ENCODE measurements at places on chromosomes 3 and 15.
A peak's percentile ranks its signal among the peaks of the same experiment; 100 is the strongest.

DNA sequence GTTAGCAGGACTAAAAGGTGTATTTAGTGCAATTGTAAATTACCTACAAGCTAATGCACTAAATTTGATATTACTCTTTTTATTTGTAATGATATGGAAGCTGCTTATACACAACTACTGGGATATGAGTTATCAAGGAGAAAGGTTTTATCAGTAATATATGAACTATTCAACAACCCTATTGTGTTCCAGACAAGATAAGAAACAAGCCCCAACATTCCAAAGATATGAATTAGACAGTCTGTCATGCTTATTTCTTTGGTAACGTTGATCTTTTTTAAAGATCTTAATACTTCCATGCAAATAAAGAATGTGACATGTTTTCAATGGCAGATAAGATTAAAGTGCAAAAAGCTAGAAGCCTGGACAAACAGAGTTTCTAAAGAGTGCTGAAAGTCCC, 314.0 kb upstream of the THBS1 start:
- DNase-seq, result no peak

- DNase-seq, result no peak
Observed at GRCh38 chr3:53226841-53227407, 28.9 kb downstream of the TKT start.

- no peak for DNase-seq
Observed at GRCh38 chr3:155202626-155203025, 90.9 kb downstream of the STRIT1 start.

DNA sequence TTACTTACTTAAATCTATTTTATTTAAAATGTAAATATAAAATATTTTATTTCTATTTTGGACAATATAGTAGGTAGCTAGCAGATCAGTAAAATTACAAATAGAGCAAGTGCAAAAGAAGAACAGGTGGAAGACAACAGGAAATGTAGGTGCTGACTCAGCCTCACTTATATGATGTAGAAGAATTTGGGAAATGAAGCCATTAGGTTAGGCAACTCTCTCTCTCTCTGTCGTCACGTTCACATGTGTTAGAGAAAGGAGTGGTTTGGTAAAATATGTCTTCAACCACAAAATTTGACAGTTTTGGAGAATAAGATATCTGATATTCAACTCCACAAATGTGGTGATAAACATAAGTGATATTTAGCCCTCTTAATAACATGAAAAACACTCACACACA, 532.5 kb upstream of the KCNMB2 start:
- DNase-seq, result peak; percentile 58

GRCh38 chr3:191355406-191355805, 25.1 kb upstream of the UTS2B start:
- no peak for DNase-seq

DNA sequence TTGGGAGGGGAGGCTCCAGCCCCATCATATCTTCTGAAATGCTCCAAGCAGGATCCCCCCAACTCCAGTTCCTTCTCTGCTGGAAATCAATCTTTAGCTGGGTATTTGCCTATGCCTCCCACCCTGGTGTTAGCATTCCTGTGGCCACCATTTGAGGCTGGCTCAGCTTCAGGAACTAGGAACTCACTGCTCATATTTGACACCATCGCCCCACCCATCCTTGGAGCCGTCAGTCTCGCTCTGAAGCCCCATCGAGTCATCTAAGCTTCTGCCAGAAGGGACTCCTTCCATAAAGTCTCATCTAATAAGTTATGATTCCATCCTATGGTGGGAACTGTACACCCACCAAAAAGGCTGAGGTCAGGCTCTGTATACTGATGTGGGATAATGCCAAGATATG, 26.4 kb downstream of the PRKCD start:
- no peak for DNase-seq

DNA sequence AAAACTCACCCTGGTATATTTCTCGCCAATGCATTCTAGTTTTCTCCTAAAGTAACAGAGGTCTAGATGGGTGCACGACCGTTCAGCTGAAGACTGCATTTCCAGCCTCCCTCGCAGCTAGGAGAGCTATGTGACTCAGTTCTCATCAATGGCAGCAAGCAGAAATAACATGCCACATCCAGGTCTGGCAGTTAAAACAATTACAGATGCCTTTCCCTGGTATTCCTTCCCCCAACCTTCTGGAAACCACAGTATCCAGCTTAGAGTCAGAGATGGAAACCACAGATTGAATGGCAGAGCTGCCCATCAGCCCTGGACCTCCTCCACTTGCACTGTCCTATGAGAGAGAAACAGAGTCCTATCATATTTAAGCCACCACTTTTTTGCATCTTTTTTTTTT, 4.8 kb downstream of the HAPLN3 start:
- DNase-seq, result no peak

DNA sequence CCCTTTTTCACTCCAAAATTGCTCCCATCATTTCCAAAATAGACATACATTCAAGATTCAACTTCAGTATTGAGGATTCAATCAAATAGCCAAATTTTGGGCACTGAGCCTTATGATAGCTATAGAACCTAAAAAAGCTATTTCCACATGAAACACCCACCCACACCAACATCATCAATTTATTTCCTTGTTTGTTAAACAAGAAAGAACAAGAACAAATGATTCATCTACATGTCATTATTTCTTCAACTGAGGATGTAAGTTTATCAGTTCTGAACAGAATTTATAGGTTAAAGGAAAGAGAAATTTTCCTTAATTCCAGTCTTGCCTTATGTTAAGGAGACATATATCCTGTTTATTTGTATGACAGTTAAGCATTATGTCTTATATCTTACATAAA, 32.2 kb downstream of the DPPA2 start:
- DNase-seq, result no peak

GRCh38 chr15:97547381-97547780, 413.1 kb upstream of the ARRDC4 start:
- DNase-seq, result no peak

- no peak for DNase-seq
Observed at GRCh38 chr3:101163554-101163953, 156.8 kb downstream of the IMPG2 start.

DNA sequence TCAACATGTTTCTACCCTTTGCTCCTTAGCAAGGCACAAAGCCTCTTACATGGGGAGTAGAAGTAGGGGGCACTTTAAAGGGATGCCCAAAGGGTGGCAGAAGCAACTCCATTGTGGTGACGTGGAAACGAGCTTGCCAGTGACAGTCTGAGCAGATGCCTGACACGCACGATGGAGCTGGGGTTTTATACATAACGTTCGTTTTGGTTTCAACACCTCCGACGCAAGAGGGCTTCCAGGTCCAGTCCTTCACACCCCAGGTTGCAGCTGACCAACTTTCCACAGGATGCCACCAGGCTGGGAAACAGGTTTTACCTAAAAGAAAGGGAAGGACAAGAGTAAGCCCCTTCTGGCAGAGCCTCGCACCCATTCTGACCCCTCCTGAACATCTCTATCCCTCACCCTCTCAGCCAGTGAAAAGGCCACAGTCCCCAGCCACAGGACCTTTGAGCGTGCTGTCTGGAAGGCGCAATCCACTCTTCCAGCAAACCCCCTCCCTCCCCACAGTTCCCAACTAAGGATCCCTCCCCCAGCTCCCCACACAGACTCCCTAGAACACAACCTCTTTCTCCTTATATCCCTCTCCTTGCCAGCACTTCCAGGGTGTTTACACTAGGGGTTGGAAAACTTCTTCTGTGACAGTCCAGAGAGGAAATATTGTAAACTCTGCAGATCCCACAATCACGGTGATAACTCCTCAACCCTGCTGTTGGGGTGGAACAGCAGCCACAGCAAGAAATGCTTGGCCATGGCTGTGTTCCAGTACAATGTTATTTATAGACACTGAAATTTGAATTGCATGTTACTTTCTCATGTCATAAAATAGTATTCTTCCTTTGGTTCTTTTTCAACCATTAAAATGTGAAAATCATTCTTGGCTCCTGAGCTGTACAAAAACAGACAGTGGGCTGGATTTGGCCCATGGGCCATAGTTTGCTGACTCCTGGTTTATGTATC, 36.2 kb downstream of the FAM174B start:
- no peak for DNase-seq

GRCh38 chr3:48565591-48566400, 2.2 kb upstream of the UCN2 start:
- DNase-seq, result peak; percentile 48

DNA sequence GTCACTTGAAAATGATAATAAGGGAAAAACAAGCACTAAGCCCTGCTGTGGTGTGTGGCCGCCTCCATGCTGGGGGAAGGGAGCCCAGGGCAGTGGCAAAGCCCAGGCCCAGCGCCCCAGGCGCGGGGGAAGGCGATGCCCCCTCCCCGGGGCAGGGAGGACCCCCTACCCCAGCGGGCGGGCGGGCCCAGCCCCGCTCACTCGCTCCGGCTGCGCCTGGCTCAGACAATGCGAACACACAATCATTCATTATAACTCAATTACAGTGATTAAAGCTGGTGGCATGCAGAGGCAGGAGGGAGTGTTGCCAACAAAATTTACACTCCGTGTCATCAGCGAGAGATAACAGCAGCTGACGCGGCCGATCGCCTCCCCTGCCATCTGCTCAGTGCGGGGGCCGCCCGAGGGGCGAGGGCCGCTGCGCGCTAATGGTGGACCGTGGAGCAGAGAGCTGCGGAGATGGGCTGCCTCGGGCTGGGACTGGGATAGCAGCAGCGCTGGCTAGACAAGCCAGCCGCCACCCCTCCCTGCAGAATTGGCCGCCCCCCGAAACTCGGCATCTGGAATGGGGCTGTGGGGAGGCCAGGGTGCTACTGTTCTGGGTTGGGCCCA, 64.1 kb downstream of the TLE3 start:
- no peak for DNase-seq

DNA sequence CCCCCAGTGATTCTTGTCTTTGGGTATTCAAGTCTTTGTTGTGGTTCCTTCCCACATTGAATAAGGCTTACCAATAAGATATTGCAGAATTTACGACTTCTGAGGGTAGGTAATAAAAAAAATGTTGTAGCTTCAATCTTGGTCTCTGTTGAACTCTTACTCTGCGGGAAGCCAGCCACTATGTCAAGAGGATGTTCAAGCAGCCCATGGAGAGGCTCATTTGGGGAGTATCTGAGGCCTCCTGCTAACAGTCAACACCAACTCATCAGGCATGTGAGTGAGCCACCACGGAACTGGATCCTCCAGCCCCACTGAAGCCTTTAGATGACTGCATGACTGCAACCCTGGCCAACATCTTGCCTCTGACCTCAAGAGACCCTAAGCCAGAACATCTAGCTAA, 3.2 kb upstream of the TBC1D23 start:
- no peak for DNase-seq

- DNase-seq, result no peak
Observed at GRCh38 chr3:152127058-152127457, 141.7 kb upstream of the MBNL1 start.

GRCh38 chr3:175421902-175422301, 562.8 kb downstream of the NAALADL2 start:
- no peak for DNase-seq

DNA sequence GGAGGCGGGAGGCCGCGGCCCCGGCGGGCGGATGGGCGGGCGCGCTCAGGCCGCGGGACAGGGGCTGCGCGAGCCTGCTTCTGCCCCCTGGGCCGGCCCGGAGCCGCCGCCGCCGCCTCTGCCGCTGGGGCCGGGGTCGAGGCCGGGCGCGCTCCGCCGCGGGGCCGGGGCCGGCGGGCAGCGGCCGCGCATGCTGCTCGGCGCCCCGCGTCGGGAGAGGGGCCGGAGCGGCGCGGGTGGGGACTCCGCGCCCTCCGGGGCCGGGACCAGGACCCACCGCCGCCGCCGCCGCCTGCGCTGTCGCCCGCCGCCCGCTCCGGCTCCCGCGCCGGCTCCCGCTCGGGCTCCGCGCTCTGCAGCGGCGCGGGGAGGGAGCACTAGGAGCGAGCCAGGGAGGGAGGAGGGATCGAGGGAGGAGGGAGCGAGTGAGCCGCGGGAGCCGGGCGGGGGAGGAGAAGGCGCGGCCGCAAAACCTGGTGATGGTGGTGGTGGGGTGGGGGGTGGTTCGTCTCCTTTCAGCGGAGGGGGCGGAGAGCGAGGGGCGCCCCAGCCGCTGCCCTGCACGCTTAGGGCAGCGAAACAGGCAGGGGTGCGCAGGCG, at the start of gene LINGO1:
LINGO1 (minus strand) TSS at position 379 of the 600 bp plus-strand sequence. CDS start 597 bp downstream, outside the sequence.
- no peak for DNase-seq

- DNase-seq, result no peak
Observed at GRCh38 chr15:75850708-75851107, 7.5 kb downstream of the UBE2Q2 start.

GRCh38 chr15:29058903-29059539, 173.2 kb downstream of the APBA2 start:
- no peak for DNase-seq

DNA sequence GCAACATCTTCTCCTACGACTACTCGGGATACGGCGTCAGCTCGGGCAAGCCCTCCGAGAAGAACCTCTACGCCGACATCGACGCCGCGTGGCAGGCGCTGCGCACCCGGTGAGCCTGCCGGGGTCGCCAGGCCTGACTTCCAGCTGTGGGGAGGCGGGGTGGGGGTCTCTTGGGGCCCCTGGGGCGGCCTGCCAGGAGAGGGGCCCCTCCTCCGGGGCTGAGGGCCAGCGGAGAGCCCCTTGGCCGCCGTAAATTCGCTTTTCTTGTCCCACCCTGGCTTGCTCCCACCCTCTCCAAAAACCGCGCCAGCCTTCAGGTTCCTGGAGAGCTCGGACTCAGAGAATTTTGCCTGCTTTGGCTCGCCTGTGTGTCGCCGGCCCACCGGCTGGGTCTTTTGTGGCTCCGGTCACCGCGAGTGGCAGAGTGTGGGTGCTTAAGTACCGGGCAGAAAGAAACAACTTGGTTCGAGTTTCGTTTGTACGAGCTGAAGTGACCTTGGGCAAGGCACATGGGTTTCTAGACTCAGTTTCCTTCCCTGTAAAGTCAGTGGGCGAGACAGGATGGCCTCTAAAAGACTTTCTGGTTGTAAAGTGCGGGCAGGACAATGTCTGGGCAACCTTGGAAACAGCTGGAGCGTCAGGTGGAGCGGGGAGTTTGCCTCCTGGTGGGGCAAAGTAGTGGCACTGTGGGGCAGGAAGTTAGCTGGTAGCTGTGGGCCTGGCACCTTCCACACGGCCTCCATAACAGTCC, 976 bp downstream of the ABHD17C start:
- no peak for DNase-seq

- DNase-seq, result no peak
Observed at GRCh38 chr3:142213298-142213697, 12.1 kb downstream of the GK5 start.

DNA sequence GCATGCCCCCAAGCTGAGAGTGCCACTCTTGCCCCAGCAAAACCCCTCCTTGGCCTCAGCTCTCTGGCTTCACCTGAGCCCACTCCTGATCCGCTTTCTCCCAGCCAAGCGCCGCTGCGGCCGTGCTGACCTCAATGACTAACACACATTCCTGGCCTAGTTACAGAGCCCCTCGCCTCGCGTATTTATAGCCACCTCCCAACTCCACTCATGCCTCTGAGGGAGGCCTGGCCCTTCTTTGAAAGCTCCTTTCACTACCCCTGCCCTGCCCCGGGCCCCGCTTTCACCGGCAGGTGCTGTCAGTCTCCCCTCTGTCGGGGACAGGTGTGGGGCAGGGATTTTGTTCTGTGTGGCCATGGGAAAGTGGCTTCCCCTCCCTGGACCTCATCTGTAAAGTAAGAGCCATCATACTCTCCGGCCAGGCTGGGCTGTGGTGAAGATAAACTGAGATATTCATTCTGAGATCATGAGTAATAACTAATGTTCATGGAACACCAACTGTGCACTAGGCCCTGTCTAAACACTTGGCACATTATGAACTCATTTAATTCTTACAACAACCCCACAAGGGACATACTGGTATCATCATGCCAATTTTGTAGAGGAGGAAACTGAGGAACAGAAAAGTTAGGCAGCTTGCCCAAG, 13.2 kb upstream of the ATP2B2 start:
- no peak for DNase-seq
